ENCODE measurements at places on chromosomes 12 and 14.
A peak's percentile ranks its signal among the peaks of the same experiment; 100 is the strongest.

DNA sequence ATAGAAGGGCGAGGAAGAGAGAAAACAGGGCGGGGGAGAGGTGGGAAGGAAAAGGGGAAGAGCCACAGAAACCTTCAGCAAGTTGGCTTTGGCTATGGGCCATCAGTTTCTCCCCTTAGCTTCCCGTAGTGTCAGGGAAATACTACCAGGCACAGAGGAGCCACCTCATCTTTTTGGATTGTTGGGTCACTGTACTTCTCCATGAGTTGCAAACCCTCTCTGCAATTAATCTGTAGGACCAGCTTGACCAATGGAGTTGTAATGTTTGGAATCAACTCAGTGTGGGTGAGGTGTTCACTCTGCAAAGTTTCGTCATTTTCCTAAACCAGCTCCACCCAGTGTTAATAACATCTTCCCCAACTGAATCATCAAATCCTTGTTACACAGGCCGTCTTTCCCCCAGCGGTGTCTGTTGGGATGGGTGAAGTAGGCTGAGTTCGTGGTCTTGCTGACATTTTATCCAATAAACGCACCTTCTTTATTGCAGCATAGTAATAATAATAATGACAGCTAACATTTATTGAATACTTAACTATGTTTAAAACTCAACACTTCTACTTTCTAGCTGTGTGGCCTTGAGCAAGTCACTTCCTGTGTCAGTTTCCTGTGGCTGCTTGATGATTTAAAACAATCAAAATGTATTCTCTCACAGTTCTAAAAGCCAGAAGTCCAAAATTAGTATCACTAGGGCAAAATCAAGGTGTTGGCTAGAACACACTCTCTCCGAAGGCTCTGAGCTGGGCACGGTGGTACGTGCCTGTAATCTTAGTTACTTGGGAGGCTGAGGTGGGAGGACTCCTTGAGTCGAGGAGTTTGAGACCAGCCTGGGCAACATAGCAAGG, 8.1 kb upstream of the GLTP start:
- no peak for DNase-seq

GRCh38 chr12:101491329-101491728, 16.2 kb downstream of the SPIC start:
- DNase-seq, result no peak

DNA sequence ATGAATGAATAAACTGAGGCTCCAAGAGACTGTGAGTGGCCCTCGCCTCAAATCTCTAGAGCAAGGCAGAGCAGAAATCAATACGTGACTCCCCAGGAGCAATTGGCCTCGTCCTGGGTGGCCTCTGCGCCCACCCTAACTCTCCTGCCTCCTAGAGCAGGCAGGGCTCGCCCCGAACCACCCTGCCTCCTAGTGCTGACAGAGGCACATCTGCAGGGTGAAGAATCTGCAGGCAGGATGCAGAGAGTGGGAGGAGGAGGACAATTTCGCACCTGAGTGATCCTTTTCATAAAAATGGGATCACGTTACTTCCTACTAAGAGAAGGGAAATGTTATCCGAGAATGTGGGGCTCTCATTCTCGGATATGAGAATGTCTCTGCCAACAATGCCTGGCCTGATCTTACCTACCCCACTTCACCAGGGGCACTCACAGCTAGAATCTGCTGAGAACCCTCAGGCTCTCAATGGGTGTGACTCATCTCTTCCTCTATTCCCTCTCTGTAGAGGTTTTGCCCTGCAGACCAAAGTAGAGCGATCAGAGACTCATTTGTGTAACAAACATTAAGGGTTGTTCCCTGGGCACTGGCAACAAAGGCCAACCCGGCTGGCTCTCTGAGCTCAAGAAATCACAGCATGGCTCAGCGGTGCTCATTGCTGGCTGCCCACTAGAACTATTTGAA, 61.7 kb upstream of the BCL2L14 start:
- peak; percentile 46 for DNase-seq

GRCh38 chr14:35044939-35045797, 904 bp upstream of the FAM177A1 start:
- no peak for DNase-seq
